Stimulated activated CD8-positive, alpha-beta memory T cell treated with anti-CD3 and anti-CD28 coated beads, Interleukin-2, amount 100 ng/mL, for 48 hours (primary cell): ENCODE measurements at places on chromosomes 7 and 10.

DNA sequence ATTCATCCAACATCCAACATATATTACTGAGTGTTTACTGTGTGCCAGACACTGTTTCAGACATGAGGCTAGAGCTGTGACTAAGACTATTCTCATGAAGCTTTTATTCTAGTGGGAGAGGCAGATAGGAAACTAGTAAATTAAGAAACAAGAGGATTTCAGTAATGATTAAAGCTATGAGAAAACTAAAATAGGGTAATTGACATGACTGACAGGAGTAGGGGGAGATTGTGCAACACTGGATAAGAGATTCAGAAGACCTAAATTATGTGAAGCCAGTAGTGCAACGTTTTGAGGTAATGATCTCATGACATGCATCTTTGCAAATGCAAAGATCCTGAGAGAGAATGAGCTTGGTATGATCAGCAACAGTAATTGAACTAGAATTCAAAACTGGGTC, 48.6 kb upstream of the MKLN1 start:
- DNase-seq = no peak

DNA sequence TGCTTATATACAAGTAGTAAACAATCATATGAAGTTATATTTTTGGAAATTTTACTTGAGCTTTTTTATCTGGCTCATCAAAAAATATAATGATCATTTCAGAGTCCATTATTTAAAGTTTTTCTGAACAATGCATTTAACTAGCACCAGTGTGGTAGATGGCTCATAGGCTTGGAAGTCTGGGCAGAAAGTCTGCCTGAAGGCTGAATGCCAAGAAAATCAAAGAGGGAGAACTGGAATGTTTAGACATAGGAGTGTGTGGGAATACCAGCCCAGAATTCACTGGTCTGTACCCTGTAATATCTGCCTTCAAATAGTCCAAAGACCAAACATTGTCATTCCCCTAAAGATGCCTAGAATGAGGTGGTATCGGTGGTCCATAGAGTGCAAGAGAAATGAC, 40.3 kb upstream of the ANK3 start:
- no peak for DNase-seq

DNA sequence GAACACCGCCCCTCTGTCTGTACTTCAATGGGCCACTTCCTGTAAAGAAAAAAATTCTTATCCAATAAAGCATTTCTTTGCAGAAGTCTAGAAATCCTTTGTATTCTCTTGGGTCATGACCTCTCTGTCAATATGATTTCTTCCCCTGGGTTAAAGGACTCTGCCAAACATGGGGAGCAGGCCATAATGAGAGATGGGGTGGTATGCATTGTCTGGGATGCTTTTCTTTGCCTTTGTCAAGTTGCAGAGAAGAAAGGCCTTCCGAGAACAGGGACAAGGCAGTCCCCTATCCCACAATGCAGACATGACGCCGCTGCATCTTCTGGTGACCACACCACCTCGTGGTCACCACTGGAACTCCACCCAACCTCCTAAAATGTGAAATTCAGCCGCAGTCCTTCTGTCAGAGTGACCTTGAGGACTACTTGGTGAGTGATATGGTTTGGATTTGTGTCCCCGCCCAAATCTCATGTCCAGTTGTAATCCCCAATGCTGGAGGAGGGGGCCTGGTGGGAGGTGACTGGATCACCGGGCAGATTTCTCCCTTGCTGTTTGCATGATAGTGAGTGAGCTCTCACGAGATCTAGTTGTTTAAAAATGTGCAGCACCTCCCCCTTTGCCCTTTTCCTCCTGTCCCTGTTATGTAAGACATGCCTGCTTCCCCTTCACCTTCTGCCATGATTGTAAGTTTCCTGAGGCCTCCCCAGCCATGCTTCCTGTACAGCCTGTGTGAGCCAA, 15.2 kb upstream of the FRMPD2 start:
- DNase-seq = peak; percentile 19

DNA sequence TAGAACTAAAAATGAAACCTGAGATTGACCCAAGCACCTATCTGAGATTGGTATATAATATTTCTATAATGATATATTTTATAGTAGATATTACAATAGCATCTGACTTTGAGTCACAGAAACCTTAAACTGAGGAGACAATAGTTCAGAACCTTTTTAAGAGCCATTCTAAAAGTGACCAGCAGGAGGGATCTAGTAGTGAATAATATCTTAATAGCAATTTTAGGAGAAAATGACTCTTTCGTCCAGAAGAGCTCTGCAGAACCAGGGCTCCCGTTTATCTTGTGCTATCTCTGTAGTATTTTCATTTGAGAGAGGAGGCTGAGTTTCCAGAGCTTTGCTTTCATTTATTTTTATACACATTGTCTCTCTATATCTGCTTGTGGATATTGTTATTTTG, 68.1 kb downstream of the PODXL start:
- DNase-seq = no peak

DNA sequence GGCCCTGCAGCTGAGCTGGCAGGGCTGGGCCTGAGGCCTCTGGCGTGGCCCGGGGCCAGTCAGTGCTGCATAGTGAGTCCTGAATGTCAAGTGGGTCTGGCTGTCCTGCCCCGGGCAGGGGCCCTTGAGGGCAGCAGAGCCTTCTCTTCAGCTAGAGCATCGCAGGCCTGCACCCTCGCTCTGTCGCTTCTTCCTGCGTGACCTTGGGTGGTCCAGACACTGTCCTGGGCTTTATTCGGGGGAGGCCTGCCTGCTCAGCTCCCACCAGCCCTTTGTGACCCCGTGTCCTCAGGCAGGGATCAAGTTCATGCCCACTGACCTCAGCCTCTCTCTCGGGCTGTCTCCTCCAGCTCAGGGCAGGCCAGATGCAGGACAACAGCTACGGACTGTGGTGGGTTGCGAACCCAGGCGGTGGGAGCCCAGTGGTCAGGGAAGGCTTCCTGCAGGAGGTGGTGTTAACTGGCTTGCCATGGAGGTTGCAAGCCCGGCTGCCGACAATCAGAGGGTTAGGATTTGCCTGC, 3.4 kb downstream of the TTYH3 start:
- no peak for DNase-seq

GRCh38 chr10:107994621-107995270, 830.2 kb upstream of the SORCS1 start:
- no peak for DNase-seq

DNA sequence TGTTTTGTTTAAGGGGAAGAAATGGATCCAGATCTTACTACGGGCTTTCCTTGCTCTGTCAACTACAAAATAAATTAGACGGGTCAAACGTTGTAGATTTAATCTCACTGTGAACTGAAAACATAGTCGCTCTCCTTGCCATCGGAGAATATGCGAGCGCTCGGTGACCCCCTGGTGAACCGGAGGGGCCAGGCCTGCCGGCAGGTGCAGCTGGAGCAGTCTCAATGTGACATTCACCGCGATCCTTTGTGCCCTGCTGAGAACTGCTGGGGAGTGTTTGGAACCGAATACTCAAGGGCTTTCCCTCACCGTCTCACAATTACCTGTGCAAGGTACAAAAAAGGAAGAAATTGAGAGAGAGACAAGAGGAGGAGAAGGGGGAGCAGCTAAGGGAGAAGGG, 174.1 kb upstream of the GPR26 start:
- DNase-seq = no peak

- DNase-seq = no peak
Measured at GRCh38 chr7:101961811-101962210, 144.4 kb downstream of the CUX1 start.

GRCh38 chr7:42573881-42574672, 337.1 kb upstream of the GLI3 start:
- DNase-seq = no peak

DNA sequence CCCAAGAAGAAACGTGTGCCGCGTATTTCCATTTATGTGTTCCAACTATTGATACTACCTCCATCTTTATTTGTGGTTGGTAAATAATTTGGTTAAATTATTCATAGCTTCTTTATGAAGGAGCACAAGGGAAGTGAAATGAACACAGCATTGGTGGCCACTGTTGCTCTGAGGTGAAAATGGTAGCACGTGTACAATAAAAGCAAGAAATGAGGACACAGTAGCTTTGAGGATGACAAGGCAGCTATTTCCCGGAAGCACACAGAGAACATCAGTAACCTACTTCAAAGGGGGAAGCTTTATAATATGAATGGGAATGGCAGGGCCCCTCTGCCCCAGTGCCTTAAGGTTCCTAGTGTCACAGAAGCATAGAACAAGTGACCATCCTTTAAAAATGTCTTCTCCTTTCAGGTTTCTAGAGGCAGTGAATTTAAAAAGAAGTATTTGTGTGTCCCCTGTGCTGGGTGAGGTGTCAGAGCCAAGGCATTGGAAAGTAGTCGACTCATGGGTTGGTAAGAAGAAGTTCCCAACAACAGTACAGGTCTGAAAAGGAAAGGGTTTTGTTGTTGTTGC, 78.8 kb downstream of the SGMS1 start:
- no peak for DNase-seq

GRCh38 chr10:60099998-60100747, 193.8 kb upstream of the CCDC6 start:
- no peak for DNase-seq

DNA sequence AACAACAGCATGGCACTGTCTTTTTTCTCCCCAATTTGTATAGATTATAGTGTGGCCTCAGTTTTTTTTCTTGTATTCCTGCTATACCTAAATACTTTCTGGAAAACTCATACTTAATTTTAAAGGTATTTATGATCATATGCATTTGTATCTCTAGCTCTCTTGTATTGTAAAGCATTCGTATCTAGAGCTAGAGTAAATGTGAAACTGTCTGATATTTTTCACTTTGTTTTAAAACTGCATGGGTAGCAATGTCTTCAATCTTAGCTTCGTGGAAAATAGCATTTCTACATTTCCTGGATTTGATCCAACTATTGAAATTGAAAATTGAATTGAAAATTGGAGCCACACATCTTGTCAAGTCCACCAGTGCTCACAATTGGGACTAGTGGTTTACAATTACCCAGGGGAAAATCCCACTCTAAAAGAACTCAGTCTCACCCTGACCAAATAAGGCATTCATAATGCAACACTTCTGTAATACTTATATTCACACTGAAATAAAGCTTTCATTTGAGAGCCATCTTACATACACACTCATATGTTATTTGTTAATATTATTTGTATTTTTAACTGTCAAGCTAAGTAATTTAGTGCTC, 51.3 kb upstream of the KLF6 start:
- no peak for DNase-seq

DNA sequence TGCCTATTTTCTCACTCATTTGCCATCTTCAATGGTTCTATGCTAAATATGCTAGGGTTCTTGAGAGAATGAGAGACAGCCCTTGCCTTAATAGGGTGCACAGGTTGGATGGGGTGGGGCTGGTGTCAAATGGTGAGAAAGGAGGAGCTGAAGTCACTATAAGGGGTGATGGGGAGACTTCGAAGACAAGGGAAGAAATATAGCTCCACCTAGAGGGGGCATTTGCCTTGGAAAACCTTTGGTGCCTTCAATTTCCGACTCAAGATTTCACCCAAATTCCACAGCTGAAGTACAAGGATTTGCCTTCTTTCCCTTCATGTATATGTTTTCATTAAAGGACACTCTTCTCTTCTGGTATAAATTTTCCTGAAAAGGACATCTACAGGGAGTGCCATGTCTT, 5.6 kb downstream of the PTN start:
- no peak for DNase-seq
